ENCODE measurements at places on chromosomes 2 and 18. TPM values are rescaled to one million over a fixed set of nuclear protein-coding genes. Genes with fewer than 3 reads are reported as not detected.

CHCHD5 gene
- total RNA-seq = 25.7 TPM

CHRNG gene
- not detected for total RNA-seq

CFAP221 gene
- not detected for total RNA-seq

FSHR gene
- not detected for total RNA-seq

CIB4 gene
- not detected for total RNA-seq

RPRD1A gene
- total RNA-seq = 38.6 TPM

KCNG2 gene
- total RNA-seq = not detected

VWC2L gene
- not detected for total RNA-seq

HNMT gene
- not detected for total RNA-seq

GPR55 gene
- total RNA-seq = 5.5 TPM

FBXO15 gene
- total RNA-seq = 0.90 TPM

TYMS gene
- total RNA-seq = 276 TPM

DSC3 gene
- not detected for total RNA-seq

PSMA8 gene
- total RNA-seq = 1.3 TPM

DNA sequence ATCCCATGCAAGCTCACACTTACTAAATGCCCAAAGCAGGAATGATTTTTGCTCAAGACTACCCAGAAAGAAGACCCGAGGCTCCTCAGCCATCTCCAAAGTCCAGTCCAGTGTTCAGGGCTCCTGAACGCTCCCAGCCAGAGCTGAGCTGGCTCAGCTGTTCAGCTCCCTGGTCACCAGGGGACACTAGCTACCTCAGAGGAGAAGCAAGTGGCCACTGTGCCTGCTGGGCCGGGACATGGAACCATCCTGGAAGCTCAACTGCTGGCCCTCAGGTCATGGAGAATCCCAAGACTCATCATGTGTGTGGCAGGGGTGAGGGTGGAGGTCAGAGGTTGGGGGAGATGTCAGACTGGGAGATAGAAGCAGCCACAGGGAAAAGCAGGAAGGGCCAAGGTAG lies 89.0 kb downstream of the GALNT14 start:
- no peak for DNase-seq

GRCh38 chr2:53095664-53096063 lies 671.9 kb upstream of the CHAC2 start:
- no peak for DNase-seq

GRCh38 chr18:74819433-74820059 lies 221.9 kb downstream of the ZNF407 start:
- no peak for DNase-seq

- DNase-seq = no peak
Observed at GRCh38 chr2:127810156-127810618, 784 bp downstream of the WDR33 start.

DNA sequence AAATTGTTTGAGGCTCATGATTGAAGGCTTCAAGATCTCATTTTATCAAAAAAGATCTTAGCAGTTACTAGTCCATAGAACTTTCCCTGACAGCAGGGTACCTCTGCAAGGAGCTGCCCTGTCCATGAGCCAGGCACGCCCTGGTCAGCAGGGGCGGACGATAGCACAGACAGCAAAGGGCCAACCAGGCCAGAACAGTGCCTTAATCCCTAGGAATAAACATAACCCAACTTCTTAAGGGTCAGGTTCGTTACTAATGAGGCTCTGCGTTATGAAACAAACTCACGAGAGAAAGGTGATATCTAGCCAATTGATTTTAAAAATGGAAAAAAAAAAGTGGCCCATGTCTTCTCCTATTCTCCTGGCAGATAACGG lies 59.2 kb downstream of the BCL2 start:
- DNase-seq = no peak

GRCh38 chr2:108911401-108911800 lies 77.6 kb downstream of the EDAR start:
- no peak for DNase-seq

- no peak for DNase-seq
Observed at GRCh38 chr2:200735061-200735460, 76.6 kb upstream of the BZW1 start.

- DNase-seq = no peak
Observed at GRCh38 chr2:98280376-98281102, 65.7 kb upstream of the CNGA3 start.

- DNase-seq = no peak
Observed at GRCh38 chr2:26765475-26766200, 1.6 kb downstream of the SLC35F6 start.

- DNase-seq = no peak
Observed at GRCh38 chr2:126699716-126700581, 44.0 kb downstream of the GYPC start.

GRCh38 chr2:46337208-46337994 lies 40.2 kb downstream of the EPAS1 start:
- no peak for DNase-seq

- DNase-seq = no peak
Observed at GRCh38 chr2:47089083-47089464, 66.0 kb downstream of the STPG4 start.

DNA sequence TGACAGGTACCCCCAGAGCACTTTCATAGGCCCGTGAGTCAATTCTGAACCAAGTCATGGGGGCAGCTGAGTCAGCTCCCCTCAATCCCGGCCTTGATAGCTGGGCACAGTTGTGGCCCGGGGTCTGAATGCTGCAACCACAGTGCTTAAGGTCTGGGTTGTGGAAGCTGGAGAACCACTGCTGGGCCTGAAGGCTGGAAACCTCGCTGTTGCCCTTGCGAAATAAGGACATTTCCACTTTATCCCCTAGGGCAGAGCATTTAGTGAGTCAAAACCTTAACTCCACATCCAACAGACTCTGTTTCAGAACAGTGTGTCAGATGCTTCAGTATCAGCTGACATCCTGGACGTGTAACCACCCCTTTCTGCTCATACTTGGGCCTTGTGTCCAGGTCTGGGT lies 58.6 kb downstream of the SP110 start:
- DNase-seq = no peak

DNA sequence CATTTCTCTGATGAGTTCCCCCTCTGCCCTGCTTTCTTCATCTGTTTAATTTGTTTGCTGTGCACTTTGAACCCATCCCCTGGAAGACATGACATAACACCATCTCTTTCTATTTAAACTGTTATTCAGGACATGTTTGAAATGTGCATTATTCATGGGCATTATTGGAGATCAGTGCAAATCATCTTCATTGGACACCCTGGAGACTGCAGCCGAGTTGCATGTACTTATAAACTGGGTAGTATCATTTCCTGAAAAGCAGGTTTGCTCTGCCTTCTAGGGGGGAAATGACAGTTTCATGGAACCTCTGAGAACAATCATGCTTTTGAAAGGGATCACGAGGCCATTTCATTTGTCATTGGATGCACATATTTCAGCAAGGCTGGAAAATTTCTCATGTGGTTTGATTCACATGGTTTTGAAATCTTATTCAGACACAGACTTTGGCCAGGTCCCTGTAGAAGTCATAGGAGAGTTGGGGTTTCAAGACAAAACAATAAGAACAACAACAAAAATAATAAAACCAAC lies 462.8 kb upstream of the MEX3C start:
- no peak for DNase-seq

GRCh38 chr2:127700527-127701192 lies 637 bp upstream of the SFT2D3 start:
- no peak for DNase-seq

- peak; percentile 99 for DNase-seq
Observed at GRCh38 chr2:70248181-70248847, at the start of gene TIA1. TIA1 (minus strand) TSS chr2:70248628; CDS start chr2:70248430, 198 bp downstream.

DNA sequence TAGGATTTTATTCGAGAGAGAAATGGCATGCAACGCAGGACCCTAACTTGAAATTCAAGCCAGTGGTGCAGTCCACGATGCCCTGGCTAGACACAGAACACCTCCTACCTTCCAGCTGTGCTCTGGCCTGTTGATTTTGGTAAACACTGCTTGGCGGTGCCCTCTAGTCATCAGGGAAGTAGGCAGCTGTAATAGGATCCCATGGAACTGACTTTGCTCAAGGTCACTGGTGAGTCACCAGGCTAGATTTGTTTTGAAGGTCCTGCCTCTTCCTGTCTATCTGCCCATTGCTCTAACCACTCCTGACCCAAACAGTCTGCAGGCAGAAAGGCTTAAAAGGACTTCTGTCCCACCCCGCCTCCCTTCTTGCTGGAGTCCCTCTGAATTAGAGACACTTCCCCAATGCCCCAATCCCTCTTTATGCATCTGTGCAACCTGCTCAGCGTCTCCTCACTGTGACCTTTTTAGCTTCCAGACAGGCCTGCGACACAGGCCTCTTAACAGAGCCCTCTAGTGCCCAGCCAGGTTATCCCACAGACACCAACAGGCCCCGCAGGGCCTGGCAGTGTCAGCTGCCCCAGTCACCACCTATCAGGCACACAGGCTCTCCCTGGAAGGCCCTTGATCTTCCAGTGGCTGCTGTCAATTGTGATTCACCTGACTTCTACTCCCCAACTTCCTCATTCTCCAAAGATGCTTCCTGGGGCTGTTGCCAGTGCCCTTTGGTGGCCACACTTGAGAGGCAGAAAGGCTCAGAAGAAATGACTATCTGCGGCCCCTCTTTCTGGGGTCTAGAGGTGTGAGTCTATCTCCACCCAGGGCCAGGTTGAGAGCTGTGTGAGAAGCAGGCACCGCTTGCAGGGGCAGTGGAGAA lies 5.2 kb downstream of the TMEM127 start:
- no peak for DNase-seq

DNA sequence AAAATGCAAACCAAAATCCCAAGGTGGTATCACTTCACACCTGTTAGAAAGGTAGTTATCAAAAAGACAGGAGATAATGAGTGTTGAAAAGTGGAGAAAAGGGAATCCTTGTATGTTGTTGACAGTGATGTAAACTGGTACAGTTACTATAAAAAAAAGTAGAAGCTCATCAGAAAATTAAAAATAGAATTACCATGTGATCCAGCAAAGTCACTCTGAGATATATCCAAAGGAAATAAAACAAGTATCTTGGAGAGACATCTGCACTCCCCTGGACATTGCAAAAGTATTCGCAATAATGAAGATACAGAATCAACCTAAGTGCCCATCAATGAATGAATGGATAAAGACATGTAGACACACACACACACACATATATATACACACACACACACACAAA lies 208.3 kb upstream of the PIEZO2 start:
- DNase-seq = no peak

DNA sequence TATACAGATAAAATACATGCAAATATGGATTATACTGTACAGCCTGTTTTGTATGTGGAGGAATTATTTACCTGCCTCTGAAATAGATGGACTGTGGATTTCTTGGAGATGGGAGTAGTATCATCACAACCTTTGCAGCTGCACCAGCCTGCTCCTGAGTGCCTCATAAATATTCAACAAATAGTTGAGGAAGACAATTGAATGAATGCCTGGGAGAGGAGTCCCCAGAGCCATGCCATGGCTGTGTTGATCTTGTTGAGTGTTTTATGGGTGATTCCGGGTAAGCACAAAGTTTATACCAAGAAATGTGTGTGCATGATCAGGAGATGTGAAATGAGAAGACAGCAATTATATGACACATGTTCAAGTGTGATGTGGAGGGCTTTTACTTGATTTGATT lies 225.0 kb downstream of the FHOD3 start:
- no peak for DNase-seq

- no peak for DNase-seq
Observed at GRCh38 chr2:209473930-209474419, 50.1 kb downstream of the MAP2 start.

- DNase-seq = no peak
Observed at GRCh38 chr2:112183327-112184025, 45.3 kb downstream of the FBLN7 start.

- no peak for DNase-seq
Observed at GRCh38 chr2:58553522-58553921, 312.4 kb upstream of the FANCL start.

GRCh38 chr2:110167326-110168000 lies 37.4 kb downstream of the NPHP1 start:
- no peak for DNase-seq

- DNase-seq = no peak
Observed at GRCh38 chr2:77161009-77161408, 361.2 kb downstream of the LRRTM4 start.

DNA sequence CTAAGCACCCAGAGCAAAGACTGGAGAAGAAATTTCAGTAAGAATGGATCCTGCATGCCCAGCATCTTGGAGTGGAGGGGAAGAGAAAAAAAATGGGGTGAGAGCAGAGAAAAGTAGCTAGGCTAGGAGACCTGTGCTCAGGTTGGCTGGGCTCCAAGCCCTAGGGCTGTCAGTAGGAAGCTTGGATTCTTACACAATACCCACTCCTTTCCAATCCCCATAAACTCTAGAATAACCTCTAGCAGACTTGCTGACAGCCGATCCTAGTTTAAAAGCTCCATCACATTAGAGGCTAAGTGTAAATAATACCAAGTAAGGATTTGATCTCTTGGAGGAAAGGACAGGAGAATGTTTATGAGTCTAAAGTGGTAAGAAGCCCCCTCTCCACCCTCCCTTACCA lies 46.2 kb upstream of the NABP1 start:
- no peak for DNase-seq

GRCh38 chr2:131093696-131094462 lies 619 bp upstream of the FAM168B start:
- DNase-seq = no peak

DNA sequence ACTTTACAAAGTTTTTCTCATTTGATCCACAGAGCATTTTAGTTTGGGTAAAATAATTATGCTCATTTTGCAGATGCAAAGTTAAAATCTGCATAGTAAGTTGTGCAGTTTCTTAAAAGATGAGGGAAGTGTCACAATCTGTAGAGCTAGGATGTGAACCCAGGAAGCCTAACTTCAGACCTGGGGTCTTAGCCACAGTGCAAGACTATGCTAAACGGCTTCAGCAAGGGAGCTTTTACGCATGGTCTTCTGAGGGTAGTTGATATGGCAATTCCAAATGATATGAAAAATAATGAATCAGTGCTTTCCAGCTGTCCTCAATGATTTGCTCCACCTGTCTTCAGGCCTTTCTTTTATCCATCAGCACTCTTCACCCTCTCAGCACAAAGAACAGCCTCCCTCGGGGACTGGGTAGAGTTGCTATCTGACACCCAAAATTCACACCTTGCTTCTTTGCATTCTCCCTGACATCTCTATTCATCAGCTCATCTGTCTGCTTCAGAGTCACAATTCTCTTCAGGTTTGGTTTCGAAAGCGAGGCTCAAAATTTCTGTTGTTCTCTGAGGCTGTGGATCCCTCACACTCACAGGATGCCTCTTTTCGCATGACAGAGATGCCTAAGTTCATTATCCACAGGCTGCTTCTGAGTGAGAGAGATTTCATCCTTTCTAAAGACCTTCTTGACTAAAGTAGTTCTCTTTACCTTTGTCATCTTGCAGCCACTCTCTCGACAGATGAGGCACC lies 302.5 kb downstream of the NRXN1 start:
- DNase-seq = no peak

DNA sequence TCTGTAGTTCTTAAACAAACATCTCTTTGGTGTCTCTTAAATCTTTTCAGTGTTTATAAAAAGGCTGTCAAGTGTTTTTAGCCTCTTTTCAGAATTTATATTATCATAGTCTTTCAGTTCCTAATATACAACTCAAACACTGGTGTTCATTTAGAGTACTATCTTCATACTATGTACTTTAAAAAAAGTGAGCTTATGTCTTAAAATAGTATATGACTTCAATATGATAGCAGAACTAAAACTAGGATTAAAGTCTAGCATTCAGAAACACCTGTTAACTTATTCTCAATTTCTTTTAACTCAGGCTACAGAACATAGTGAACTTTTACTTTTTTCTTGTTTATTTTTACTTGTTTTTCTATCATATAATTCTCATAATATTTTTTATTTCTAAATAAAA lies 14.7 kb upstream of the IKZF2 start:
- DNase-seq = no peak

Measured in natural killer cell treated with Interleukin-12 subunit alpha and Interleukin-12 subunit beta and Interleukin-15 and Interleukin-18, amount 100 ng/mL, for 72 hours (primary cell).